Foreskin keratinocyte (primary cell): ENCODE measurements at places on chromosomes 4 and X.

GRCh38 chrX:101080326-101081124 lies 1.8 kb downstream of the TMEM35A start:
- no peak for DNase-seq

GRCh38 chr4:21512353-21512752 lies 436.2 kb downstream of the KCNIP4 start:
- no peak for DNase-seq

DNA sequence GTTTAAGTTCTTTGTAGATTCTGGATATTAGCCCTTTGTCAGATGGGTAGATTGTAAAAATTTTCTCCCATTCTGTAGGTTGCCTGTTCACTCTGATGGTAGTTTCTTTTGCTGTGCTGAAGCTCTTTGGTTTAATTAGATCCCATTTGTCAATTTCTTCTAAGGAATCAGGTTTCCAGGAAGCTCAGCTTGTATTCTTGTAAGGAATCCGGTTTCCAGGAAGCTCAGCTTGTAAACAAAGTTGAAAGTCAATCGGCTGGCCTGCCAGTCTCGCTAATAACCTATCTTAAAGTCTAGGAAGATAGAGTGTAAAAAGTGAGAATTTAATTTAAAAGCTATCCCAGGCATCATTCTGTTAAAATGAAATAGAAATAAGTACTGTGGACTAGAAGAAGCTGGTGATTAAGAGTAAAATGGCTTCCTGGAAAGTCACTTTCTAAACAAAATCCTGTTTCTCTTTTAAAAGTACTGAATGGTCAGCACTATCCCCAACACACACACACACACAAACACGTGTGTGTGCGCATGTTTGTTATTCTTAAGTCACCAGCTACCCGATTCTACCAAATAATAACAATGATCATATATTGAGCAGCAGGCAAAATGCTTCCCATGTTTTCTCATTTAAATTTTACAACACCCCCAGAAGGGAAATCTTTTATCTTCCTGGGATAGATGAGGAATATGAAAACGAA lies 171.7 kb downstream of the PAPSS1 start:
- no peak for DNase-seq

DNA sequence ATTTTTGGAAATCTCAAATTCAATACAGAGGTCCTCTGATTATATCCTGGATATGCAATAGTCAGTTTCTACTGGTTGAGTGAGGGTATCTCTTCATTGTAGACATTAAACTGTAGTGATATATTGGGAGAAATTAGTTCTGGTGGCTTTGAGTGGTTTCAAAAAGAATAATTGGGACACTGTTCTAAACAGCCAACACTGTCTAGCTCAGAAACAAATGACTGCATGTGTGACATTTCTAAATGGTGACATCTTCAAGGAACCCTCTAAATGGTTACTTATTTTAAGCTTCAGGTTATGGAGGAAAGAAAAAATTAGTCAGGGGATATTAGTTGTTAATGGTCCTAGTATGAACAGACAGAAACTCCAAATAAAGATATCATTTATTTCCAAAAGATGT lies 186.2 kb downstream of the LARP7 start:
- DNase-seq: no peak

GRCh38 chrX:12901486-12901885 lies 4.9 kb upstream of the TLR8 start:
- DNase-seq: no peak

- DNase-seq: no peak
Measured at GRCh38 chr4:109826719-109827118, 1.1 kb upstream of the RRH start.
